Fibroblast of lung (primary cell): ENCODE measurements at places on chromosomes 4 and X.

DNA sequence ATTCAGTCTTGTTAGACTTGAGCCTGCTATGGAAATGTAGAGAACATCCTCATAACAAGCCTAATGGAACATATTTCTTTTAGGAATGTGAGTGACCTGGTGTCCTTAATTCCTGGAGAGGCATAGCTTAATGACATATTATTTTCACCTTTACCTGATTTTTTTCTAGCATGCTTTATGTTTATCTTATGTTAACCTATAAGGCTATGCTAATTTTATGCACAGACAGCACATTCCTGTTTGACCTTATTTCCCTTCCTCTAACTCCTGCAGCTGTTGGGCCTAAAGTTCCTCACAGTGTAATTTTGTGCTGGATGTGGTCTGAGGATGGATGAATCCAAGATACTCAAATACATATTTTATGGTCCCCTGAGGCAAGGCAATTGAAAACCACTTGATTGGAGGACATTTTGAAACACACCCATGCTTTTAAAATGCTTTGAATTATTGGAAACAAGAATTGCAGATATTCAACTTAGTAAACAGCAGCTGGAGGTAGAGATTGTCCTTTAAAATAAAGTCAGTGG is 111.5 kb downstream of the LARP7 start:
- no peak for DNase-seq

- DNase-seq, result no peak
Observed at GRCh38 chr4:67393007-67393406, 152.3 kb downstream of the CENPC start.

DNA sequence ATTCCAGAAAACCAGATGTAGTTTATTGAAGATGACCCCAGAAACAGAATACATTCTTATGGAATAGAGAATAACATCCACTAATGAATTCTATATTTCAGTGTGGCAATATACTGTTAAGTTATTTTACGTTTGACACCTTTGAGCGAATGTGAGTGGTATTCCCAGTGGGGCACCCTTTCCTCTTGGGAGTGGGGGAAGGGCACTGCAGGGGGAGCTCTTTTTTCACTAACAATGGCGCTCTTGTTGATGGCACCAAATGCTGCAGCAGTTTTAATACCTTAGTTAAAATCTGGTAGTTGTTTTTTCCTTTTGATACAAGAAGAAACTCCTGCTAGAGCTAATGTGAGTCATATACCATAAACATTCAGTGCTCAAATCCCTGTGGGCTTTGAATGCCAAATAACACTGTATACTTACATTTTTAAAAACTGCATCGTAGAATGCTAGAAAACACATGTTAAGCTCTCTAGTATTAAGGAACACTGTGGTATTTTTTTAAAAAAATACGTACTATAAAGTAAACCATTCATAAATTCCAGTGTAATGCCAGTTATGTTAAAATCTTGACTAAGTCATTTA is 178.5 kb downstream of the DCHS2 start:
- DNase-seq, result no peak

DNA sequence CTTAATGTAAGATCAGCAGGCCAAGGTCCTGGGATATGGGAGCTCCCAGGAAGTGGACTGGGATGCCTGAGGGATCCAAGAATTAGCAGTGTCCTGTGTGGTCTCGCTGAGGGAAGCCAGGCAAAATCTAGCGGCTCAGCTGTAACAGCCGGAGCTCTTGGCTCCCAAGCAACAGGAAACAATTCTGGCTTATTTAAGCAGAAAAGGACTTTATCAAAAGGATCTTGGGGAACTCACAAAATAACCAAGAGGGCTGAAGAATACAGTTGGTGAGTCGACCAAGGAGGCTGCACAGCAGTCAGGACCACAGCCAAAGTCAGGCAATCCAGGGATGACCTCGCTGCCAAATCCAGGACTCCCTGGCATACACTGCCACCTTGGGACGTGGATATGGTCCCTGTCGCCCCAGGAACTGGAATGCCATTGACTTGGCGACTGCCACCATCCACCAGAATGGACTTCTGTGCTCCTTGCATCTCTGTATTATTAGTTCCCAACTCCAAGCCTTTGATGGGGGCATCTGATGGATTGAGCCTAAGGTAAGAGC is 165.3 kb upstream of the BCOR start:
- peak; percentile 44 for DNase-seq

DNA sequence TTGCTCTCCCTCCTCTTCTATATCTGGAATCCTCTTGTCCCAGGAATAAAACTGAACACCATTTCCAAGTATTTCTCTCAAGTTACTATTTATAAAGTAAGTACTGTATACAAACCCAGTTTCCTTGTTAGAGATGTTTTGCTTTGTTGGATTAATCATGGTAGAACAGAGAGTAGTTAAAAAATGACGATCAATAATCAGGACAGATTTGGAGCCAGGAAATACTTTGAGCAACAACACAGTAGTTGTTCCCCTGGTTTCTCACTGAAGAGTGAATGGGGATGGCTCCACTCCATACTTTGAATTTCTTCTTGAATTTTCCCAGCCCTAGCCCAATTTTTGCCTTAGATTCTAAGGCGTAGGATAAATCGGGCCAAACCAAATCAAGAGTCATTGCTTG is 21.4 kb downstream of the MGST2 start:
- no peak for DNase-seq

- peak; percentile 39 for DNase-seq
Observed at GRCh38 chr4:83082777-83083176, 31.8 kb downstream of the PLAC8 start.

GRCh38 chr4:18815081-18815778 is 793.7 kb upstream of the LCORL start:
- DNase-seq, result no peak

- no peak for DNase-seq
Observed at GRCh38 chr4:76670631-76671030, 227.3 kb downstream of the SOWAHB start.

DNA sequence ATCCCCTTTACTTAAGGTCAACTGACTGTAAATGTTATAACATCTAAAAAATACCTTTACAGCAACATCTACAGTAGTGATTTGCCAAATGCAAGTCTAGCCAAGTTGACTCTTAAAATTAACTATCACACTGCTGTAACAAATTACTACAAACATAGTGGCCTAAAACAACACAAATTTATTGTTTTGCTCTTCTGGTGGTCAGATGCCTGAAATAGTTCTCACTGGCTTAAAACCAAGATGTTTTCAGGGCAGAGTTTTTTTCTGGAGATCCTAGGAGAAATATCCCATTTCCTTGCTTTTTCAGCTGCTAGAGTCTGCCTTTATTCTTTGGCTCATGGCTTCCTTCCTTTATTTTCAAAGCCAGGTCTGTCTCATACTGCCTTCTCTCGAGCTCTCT is 120.5 kb downstream of the ADGRL3 start:
- peak; percentile 30 for DNase-seq

- DNase-seq, result no peak
Observed at GRCh38 chrX:107804427-107804826, 21.2 kb upstream of the MID2 start.

DNA sequence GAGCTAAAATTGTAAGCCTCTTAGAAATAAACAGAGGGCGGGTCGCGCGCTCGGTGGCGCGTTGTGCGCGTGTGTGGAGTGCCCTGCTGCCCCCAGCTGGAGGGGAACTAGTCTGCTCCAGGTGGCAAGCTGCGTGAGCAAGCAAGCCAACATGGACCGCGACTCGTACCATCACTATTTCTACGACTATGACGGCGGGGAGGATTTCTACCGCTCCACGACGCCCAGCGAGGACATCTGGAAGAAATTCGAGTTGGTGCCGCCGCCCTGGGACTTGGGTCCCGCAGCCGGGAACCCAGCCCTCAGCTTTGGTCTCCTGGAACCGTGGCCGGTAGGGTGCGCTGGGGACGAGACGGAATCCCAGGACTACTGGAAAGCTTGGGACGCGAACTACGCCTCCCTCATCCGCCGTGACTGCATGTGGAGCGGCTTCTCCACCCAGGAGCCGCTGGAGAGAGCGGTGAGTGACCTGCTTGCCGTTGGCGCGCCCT is 66.1 kb downstream of the DNAAF6 start:
- DNase-seq, result no peak

DNA sequence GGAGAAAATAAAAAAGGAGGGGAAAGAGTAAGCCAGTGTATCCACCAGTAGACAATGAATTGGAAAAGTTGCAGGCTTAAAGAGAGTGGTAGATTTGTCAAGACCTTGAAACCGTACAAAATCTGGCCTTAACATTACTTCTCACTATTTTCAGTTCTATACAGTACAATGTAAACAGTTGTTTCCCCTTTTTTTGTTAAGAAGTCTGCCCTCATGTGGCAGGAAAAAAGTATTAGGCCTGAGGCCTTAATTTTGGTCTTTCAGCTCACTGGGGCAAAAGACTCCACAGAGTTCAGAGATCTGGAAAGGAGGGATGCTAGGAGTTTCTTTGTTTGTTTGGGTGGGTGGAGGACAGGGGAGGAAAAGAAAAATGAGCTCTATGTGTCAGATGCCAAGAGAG is 92.8 kb upstream of the CCDC160 start:
- DNase-seq, result no peak

GRCh38 chrX:16739574-16739973 is 20.2 kb downstream of the SYAP1 start:
- DNase-seq, result no peak

DNA sequence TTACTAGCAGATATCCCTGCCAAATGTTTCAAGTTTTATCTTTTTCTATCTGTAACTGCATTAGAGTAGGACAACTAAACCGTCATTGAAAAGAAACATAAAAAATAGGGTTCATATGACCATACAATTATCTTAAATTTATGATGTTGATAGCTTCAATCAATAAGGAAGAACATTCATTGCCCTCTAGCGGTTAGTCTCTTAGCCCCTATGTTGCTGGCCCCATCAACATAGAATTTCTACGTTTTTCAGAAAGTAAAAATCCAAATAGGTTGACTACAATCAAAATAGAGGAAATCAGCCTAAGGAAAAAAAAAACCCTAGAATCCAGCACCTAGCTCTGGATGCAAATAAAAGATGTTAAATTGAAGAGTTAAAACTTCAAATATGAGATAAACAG is 225.1 kb upstream of the ITM2A start:
- no peak for DNase-seq
